Activated CD8-positive, alpha-beta memory T cell treated with anti-CD3 and anti-CD28 coated beads for 1 hour (primary cell): ENCODE measurements at places on chromosomes 5 and 9.

GRCh38 chr9:68931821-68932220, 82.1 kb downstream of the PRKACG start:
- no peak for DNase-seq

- no peak for DNase-seq
Observed at GRCh38 chr9:89868100-89868499, 263.3 kb downstream of the GADD45G start.

DNA sequence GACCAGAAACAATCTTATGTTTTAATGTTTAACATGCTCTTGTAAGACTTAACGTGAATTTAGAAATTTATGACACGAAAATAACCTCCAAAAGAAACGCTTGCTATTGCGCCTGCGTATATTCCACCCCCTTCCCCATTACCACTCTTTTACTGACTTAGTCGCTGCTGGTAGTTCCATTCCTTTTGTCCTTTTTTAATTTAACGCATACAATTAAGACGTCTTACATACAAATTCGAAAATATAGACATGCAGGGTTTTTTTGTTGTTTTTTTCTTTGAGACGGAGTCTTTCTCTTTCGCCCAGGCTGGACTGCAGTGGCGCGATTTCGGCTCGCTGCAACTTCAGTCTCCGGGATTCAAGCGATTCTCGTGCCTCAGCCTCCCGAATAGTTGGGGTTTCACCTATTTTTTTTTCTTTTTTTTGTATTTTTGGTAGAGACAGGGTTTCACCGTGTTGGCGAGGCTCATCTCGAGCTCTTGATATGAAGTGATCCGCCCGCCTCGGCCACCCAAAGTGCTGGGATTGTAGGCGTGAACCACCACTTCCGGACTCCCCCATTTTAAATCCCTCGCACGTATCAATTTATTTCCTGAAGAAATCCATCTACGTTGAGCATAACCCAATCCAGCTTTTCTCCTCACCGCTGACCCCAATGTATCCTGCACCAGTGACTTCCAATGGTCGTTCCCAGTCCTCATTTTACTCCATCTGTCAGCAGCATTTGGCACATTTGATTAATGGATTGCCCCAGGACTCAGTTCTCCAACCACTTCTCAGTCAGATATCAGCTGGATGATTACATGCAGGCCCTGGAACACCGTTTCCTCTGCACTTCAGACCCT, 684 bp upstream of the MED7 start:
- DNase-seq, result no peak

- no peak for DNase-seq
Observed at GRCh38 chr9:89428901-89429890, 68.7 kb downstream of the SEMA4D start.

GRCh38 chr5:14143841-14144585, 871 bp downstream of the TRIO start:
- peak; percentile 14 for DNase-seq

DNA sequence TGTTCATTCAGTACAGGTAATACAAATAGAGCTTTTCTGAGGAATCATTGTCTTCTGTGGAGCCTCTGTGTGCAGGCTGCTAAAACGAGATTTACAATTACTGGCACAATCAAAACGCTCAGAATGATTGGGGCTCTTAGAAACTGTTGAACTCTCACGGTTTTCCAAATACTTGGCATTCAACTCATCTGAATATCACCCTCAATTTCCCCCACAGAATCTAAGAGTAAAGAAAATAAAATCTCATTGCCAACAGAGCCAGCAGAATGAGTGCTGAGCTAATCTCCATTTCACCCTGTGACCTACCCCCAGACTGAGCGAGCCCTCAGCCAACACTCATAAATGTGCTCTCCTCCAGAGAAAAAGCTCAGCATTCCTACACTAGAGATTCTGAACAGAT, 35.3 kb upstream of the TMED7 start:
- no peak for DNase-seq

DNA sequence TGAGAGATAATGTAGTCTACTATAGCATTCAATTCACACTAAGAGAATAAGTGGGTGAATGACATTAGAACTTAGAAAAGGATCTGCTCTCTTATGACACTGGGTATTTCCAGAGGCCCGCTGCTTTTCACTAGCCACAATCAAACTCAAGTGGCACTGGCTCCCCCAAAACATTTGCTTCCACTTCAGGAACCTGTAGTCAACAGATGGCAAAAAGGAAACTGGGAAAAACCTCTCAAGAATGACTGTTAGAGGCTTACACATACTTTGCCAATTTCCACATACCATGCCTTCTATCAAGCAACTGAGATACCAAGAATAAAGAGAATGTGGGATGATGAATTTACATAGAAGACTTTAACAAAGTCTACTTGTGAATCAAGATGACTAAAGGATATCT, 11.2 kb downstream of the POC5 start:
- DNase-seq, result no peak

GRCh38 chr9:36337002-36337401, 63.1 kb downstream of the RNF38 start:
- no peak for DNase-seq

DNA sequence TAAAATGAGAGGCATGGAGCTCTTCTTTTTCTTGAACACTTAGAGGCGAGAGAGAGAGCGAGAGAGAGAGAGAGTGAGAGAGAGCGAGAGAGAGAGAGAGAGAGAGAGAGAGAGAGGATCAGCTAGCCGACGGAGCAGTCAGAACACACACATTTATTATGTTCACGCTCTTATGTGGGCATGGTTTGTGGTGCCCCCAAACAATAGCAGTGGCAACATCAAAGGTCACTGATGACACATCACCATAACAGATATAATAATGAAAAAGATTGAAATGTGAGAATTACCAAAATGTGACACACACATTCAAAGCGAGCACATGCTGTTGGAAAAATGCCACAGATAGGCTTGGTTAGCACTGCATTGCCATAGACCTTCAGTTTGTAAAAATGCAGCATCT, 116.1 kb downstream of the KDM4C start:
- DNase-seq, result no peak

GRCh38 chr9:4970970-4971641, 14.0 kb upstream of the JAK2 start:
- no peak for DNase-seq

DNA sequence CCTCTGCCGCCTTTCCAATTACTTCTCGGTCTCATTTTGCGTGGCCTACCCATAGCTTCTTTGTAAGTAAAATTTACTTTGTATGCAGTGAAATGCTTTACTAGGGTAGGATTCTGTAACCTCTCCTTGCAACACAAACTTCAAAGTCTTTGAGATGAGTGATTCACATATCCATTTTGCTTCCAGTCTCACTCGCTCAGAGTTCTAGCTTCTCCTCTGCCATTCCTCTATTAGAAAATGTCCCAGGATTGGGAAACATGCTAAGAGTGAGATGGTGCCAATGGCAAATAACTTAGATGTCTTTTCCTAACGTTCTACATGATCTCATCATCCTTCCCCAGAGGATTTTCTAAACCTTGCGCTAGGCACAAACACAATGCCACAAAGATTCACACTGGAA, 270.5 kb upstream of the SLC30A5 start:
- DNase-seq, result no peak

DNA sequence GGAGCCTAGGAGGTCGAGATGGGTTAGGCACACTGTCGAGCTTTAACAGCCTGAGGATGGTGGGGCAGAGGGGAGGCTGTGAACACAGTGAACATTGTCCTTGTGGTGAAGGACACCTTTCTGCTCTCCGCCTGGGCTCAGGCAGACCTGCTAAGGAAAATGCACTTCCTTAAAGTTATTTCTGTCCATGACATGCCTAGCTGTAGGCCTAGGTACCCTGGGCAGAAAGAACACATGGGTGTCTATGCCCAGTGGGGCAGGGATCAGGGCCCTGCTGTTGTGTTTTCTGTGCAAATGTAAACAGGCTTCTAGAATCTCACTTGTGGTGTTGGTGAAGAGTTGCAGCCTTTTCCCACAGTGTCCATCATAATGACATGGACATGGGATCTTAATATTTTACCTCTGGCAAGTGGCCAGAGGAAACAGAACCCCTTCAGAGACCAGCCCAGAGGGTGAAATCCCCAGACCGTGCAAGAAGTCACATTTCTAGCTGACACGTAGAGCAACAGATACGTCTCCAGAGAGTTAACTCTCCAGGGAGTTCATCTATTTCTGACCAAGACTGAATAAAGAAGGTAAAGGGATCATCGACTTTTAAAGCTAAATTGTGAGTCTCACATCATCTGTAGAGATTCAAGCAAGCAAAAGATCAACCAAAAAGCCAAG, 79.2 kb downstream of the C9orf152 start:
- no peak for DNase-seq
